Thyroid gland (tissue), 4 donors: ENCODE measurements at places on chromosomes 2 and 18. TPM values are rescaled to one million over a fixed set of nuclear protein-coding genes. Genes with fewer than 3 reads are reported as not detected.
A peak's percentile ranks its signal among the peaks of the same experiment; 100 is the strongest.

Gene SF3B1
- 297 TPM for total RNA-seq

Gene HOXD4
- 2.4 TPM for total RNA-seq

- H3K27me3 ChIP-seq = no peaks in the 10 kb centered on the region
- H3K4me1 ChIP-seq = peaks cover 47% of the 10 kb centered on the region
- H3K36me3 ChIP-seq = no peaks in the 10 kb centered on the region
- H3K4me3 ChIP-seq = no peak overlapping the region
- peak overlapping the region; percentile 66 for H3K27ac ChIP-seq
Measured at GRCh38 chr18:58287353-58288274, 243.6 kb downstream of the NEDD4L start.

GRCh38 chr2:127197475-127198385, 22.4 kb downstream of the CYP27C1 start:
- no peak overlapping the region for H3K4me3 ChIP-seq
- DNase-seq = peak; percentile 57
- no peak overlapping the region for H3K27ac ChIP-seq
- no peaks in the 10 kb centered on the region for H3K27me3 ChIP-seq

Gene C2orf81
- total RNA-seq = 3.3 TPM

- DNase-seq = peak; percentile 88
- H3K27ac ChIP-seq = peak within 1 kb of the TSS; percentile 94
- H3K4me1 ChIP-seq = peaks cover 23% of the 10 kb centered on the region
- H3K36me3 ChIP-seq = no peaks in the 10 kb centered on the region
- H3K27me3 ChIP-seq = no peaks in the 10 kb centered on the region
Measured at GRCh38 chr2:47782671-47783485, at the start of gene MSH6. Gene MSH6 (plus strand): TSS chr2:47783145. CDS start chr2:47783234, 89 bp downstream.

Gene TRMT61B
- 21.4 TPM for total RNA-seq

GRCh38 chr2:121065239-121065638, 219.8 kb downstream of the TFCP2L1 start:
- no peaks in the 10 kb centered on the region for H3K27me3 ChIP-seq
- H3K27ac ChIP-seq = no peak overlapping the region
- DNase-seq = no peak
- no peak overlapping the region for H3K4me3 ChIP-seq
- H3K36me3 ChIP-seq = no peaks in the 10 kb centered on the region
- no peaks in the 10 kb centered on the region for H3K4me1 ChIP-seq

- peak; percentile 19 for DNase-seq
- peak overlapping the region; percentile 73 for H3K4me3 ChIP-seq
- peaks cover 7% of the 10 kb centered on the region for H3K36me3 ChIP-seq
- no peaks in the 10 kb centered on the region for H3K27me3 ChIP-seq
- H3K27ac ChIP-seq = peak overlapping the region; percentile 99
- peaks cover 34% of the 10 kb centered on the region for H3K4me1 ChIP-seq
Measured at GRCh38 chr2:61177727-61178549, 15.9 kb downstream of the C2orf74 start.

Gene ACADL
- total RNA-seq = 72.7 TPM

GRCh38 chr18:25399554-25399953, 47.6 kb upstream of the ZNF521 start:
- no peaks in the 10 kb centered on the region for H3K36me3 ChIP-seq
- no peak overlapping the region for H3K4me3 ChIP-seq
- no peaks in the 10 kb centered on the region for H3K27me3 ChIP-seq
- no peak overlapping the region for H3K27ac ChIP-seq
- no peaks in the 10 kb centered on the region for H3K4me1 ChIP-seq
